Ovary (tissue), 10 donors: ENCODE measurements at places on chromosomes 4 and X. TPM values are rescaled to one million over a fixed set of nuclear protein-coding genes. Genes with fewer than 3 reads are reported as not detected.

GRCh38 chr4:155509555-155509954 is 132.8 kb upstream of the MAP9 start:
- H3K27me3 ChIP-seq = no peaks in the 10 kb centered on the region
- no peak overlapping the region for H3K27ac ChIP-seq
- DNase-seq = no peak
- H3K4me3 ChIP-seq = no peak overlapping the region

SPIN2A gene
- 0.72 TPM for total RNA-seq

SULT1B1 gene
- 6.4 TPM for total RNA-seq

GRCh38 chr4:139794158-139794954 is 128.7 kb downstream of the MGST2 start:
- H3K4me3 ChIP-seq = no peak overlapping the region
- H3K36me3 ChIP-seq = no peaks in the 10 kb centered on the region
- DNase-seq = no peak
- no peaks in the 10 kb centered on the region for H3K27me3 ChIP-seq
- no peak overlapping the region for H3K27ac ChIP-seq

TBC1D8B gene
- 7.0 TPM for total RNA-seq
